WTC11 (cell line): ENCODE measurements at places on chromosomes 5 and 9. TPM values are rescaled to one million over a fixed set of nuclear protein-coding genes. Genes with fewer than 3 reads are reported as not detected.

DNA sequence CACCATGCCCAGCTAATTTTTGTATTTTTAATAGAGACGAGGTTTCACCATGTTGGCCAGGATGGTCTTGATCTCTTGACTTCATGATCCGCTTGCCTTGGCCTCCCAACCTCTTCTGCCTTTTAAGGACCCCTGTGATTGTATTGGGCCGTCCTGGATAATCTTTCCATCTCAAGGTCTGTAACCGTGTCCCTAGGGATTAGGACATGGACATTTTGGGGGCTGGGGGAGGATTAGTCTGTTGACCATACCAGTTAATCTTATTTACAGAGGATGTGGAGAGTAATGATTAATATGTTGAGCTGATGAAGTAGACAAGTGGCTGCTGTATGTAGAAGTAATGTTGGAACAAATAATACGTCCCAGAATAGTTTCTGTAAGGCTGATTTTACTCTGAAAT lies 23.1 kb downstream of the LNPEP start:
- H3K4me1 ChIP-seq: peaks cover 5% of the 10 kb centered on the region
- no peaks in the 10 kb centered on the region for H3K27me3 ChIP-seq
- H3K27ac ChIP-seq: no peak overlapping the region
- no peaks in the 10 kb centered on the region for H3K36me3 ChIP-seq
- DNase-seq: no peak

DNA sequence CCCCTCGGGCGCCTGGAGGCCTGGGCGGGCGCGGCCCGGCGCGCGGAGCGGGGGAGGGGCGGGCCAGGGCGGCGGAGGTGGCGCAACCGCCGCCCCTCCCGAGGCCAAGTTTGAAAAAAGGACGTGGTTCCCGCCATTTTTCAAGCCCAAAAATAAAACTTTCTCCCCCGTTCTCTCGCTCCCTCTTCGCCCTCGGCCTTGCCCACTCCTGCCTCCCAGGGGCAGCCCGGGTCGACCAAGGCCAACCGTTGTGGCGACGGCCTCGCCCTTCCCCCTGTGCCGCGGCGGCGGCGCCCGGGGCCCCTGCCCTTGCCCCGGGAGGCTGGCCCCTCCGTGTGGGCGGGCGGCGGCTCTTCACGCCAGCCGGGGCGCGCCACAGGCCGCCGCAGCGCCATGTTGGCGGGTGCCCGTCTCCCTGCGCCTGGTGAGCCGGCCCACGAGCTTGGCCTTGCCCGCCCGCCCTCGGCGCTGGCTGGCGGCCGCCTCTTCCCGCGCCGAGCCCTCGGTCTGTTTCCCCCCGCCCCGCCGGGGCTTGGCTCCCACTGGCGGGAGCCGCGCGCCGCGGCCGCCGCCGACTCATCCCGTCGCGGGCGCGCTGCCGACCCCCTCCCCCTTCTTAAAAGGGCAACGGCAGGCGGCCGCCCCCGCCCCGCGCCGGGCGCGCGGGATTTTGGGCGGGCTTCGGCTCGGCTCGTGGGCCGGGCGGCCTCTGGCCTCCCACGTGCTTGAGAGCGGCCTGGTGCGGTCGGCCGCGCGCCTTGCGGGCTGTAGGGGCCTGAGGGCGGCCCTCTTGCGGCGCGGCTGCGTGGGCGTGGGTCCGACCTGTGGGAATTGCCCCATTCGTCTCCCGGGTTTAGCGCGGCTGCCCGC lies 1.3 kb downstream of the ANP32B start:
- peak overlapping the region; percentile 48; the same call in 1 of the 2 replicates for H3K4me3 ChIP-seq
- H3K27me3 ChIP-seq: peaks cover 53% of the 10 kb centered on the region
- DNase-seq: peak; percentile 50
- peaks cover 30% of the 10 kb centered on the region for H3K4me1 ChIP-seq

- H3K4me1 ChIP-seq: peaks cover 31% of the 10 kb centered on the region
- DNase-seq: no peak
- H3K27me3 ChIP-seq: no peaks in the 10 kb centered on the region
- H3K27ac ChIP-seq: no peak overlapping the region
- no peaks in the 10 kb centered on the region for H3K36me3 ChIP-seq
Measured at GRCh38 chr5:88787856-88788255, 95.1 kb downstream of the MEF2C start.

DNA sequence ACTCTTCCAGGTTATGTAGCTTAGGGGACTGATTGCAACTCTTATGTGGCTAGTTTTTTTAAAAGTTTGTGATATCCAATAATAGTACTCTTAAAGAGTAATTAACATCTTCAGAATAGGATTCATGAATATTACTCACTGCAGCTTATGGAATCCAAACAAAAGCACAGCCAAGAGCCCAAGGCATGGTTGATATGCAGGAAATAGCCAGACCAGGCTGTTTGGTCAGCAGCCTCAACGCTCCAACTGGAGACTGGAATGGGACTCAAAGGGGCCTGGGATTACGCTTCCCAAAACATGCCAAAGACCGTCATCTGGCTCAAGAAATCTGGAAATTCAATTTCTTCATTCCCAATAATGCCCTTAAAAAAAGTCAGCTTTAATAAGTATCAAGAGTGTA lies 268.6 kb downstream of the SEC61B start:
- H3K27ac ChIP-seq: no peak overlapping the region
- H3K27me3 ChIP-seq: peaks cover 39% of the 10 kb centered on the region
- H3K4me3 ChIP-seq: no peak overlapping the region
- no peaks in the 10 kb centered on the region for H3K36me3 ChIP-seq

- H3K4me1 ChIP-seq: no peaks in the 10 kb centered on the region; the same call in 1 of the 2 replicates
- H3K4me3 ChIP-seq: no peak overlapping the region
- H3K36me3 ChIP-seq: peaks cover 35% of the 10 kb centered on the region
- DNase-seq: no peak
- H3K27me3 ChIP-seq: no peaks in the 10 kb centered on the region
Measured at GRCh38 chr9:91334053-91334452, 27.7 kb downstream of the AUH start.

DNA sequence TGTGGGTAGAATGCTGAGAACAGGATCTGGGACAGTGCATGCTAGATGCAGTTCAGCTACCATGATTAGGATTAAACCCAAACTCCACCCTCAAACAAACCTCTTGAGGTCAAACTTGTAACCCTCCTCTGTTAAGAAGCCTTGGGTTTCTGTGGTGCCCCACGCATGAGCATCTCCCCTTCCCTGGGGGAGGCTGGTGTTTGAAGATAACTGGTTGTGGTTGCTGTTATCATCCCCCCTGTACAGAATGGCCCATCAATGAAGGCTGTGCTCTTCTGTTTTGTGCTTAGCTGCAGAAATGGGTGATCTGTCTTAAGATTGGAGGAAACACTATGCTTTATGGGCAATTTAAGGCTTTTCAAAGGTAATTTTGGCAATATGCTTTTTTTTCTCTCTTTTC lies 4.4 kb upstream of the DAB2IP start:
- DNase-seq: no peak
- H3K27me3 ChIP-seq: peaks cover 6% of the 10 kb centered on the region; the same call in 1 of the 2 replicates

- peaks cover 16% of the 10 kb centered on the region for H3K27me3 ChIP-seq
- peak; percentile 41 for DNase-seq
Measured at GRCh38 chr5:1930501-1930879, 47.8 kb upstream of the IRX4 start.

GRCh38 chr9:35736201-35736633 lies 3.8 kb downstream of the CREB3 start:
- peaks cover 11% of the 10 kb centered on the region for H3K4me1 ChIP-seq
- DNase-seq: peak; percentile 78
- H3K27ac ChIP-seq: no peak overlapping the region
- no peaks in the 10 kb centered on the region for H3K27me3 ChIP-seq
- H3K36me3 ChIP-seq: peaks cover 52% of the 10 kb centered on the region

The SVEP1 gene
- total RNA-seq: 0.39 to 0.74 TPM (median 0.48 TPM) in 3 replicates

The PRDM9 gene
- total RNA-seq: 0.15 TPM in 1 of 3 replicates, not detected in the others

The CARTPT gene
- not detected in 3 replicates for total RNA-seq

DNA sequence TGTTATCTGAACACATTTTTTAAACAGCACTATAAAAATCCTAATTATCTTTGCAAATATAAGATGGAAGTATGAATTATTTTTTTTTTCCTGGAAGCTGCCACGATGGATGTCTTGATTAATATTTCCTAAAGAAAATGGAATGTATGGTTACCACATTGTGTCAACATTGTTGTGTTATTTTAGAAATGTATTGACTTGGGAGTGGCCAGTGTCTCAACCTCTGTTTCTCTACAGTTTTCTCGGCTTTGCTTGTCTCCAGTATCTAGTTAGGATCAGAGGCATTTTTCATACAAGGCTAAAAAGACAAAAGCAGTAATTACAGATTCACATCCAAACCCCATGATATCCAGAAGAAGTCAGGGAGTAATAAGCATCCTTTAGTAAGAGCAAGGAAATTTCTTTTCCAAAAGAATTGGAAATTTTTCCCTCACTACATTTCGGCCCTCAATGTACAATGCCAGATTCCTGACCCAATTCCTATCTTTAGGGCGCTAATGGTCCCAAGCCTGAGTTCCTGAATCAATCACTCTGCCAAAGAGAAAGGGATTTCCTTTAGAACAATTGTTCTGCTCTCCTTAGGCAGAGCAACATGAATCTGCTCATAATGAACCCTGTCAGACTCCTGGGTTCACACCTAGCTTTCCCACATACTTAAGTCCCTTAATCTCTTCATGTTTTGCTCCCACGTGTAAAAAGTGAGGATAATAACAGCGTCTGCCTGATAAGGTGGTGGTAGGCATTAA lies 111.7 kb downstream of the EDIL3 start:
- no peaks in the 10 kb centered on the region; the same call in 1 of the 2 replicates for H3K27me3 ChIP-seq
- no peaks in the 10 kb centered on the region for H3K36me3 ChIP-seq
- DNase-seq: no peak

The EQTN gene
- 0.66 to 1.4 TPM (median 0.81 TPM) in 3 replicates for total RNA-seq
